ENCODE measurements at places on chromosomes 6 and 20.

DNA sequence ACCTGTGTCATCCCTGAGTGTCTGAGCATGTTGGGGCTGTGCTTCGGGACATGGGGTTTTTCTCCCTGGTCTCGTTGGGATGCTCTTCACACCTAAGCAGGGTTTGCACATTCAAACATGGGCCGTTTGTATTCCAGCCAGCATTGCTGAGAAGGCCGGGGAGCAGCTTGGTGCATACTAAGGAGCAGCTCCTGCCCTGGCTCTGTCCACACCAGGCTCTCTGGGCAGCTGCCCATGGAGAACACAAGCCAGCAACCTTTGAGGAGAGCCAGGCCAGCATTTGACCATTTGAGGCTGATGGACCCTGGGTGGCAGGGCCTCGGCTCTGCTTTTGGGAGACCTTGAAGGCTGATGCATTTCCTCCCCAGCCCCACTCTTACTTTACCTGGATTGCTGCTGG, 92.1 kb downstream of the PHACTR3 start:
- DNase-seq: no peak

DNA sequence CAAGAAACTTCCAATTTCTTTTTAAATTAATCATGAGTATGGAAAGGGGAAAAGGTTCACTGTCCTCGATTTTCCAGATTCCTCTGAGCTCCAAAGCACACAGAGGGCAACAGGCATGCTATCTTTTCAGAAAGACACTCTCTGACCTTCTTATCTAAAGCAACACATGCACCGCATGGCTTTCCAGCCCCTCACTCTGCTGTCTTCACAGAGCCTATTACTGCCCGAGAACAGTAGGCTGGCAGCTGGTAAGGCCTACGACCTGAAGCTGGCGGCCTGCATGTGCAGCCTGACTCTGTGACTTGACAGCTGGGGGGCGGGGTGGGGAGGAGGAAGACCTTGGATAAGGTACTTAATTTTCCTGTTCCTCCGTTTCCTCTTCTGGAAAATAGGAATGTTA, 86.3 kb downstream of the ELOVL4 start:
- no peak for DNase-seq

GRCh38 chr6:70819646-70820045, 137.2 kb downstream of the B3GAT2 start:
- DNase-seq: no peak

DNA sequence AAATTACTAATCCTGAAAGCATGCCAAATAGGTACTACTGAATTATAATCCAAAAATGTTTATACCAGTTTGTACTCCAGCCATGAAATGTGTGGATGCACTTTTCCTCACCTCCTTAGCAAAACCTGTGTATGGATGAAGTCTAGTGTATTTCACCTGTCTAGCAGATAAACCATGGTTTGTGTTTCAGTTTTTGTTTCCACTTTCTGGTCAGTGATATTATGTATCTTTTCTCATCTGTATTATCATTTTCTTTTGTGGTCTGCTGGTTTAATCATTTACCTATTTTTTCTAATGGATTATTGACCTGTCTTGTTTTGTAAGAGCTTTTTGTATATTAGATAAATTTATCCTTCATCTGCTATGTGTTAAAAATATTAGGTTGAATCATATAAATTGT, 41.0 kb upstream of the TMEM217 start:
- peak; percentile 49 for DNase-seq

DNA sequence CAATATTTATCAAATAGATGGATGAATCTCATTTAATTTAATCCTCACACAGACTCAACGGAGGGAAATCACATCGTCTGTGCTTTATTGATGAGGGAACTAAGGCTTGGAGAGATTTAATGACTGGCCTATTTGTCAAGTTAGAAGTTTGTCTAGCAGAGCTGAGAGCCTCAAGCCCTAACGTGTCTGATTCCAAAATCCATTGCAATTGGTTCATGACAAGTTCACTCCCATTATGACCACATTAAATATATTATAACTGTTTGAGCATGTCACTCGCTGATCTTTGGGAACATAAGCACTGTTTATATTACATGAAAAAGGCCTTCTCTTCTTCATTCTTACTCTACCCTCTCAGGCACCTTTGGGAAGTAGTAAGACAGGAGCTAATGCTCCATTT, 89.4 kb upstream of the SIRPA start:
- no peak for DNase-seq

DNA sequence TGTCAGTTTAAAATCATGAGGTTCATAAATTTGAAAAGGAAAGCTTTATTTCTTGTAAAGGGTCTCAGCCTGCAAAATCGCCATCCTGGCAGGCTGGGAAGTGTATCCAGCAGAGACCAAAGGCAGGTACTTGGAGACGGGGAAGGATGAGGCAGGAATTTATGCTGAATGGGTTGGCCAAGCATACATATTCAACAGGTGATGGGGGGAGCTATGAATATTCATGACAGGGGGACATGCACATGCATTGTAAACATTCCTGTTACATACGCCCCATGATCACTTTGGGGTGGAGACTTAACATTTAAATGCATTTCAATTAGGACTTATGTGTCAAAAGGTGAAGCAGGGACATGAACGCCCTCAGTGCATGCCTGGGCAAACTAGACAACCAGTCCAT, 9.8 kb upstream of the SLC22A1 start:
- no peak for DNase-seq

GRCh38 chr6:151763303-151763702, 44.2 kb upstream of the ESR1 start:
- DNase-seq: no peak

- DNase-seq: no peak
These were observed 16.8 kb upstream of the CDH22 start for GRCh38 chr20:46324960-46325703.

DNA sequence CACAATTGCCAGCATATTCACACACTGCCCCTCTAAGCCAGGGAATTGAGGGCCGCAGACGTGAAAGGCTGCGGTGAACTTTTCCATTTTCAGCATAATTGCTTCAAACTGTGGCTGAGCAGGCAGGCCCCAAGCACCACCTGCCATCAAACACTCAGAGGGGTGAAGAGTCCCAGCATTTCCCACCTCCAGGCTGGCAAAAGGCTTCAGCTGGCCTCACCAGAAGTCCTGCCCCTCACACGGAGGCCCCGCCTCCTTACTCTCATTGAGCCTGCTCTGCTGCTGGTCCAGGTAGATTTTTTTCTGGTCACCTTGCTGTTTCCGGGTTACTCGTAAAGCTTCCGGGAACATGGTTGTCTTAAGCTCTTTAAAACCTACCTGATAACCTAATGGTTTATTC, 52.0 kb upstream of the PRELID3B start:
- no peak for DNase-seq

- no peak for DNase-seq
These were observed 125.0 kb downstream of the ZDHHC14 start for GRCh38 chr6:157505912-157506491.

DNA sequence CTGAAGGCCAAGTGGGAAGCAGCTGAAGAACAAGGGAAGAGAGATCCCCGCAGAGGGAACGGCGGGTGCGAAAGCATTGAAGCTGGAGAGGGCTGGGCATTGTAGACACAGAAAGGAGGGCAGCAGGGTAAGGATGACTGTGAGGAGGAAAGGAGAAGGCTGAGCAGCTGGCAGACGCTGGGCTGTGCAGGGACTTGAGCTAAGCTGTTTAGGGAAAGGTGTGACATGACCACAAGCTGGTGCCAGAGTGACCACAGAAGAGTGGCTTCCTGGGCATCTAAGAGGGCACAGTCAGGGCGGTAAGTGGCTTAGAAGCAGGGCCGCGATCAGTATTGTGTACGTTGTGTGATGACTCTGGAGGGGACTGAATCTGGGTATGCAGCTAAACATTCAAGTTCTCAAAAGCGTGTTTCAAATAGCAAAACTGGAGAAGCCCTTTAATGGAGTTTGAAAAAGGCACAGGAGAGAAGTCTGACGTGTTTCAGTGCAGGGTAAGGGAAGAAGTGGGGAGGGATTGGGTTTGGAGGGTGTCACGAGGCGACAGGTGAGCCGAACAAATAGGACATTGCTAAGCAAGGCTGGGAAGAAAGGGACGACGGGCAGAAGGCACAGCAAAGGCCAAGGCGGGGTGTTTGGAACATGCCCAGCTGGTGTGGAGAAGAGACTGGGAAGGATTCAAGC, 46.1 kb upstream of the ARFGEF2 start:
- DNase-seq: no peak

DNA sequence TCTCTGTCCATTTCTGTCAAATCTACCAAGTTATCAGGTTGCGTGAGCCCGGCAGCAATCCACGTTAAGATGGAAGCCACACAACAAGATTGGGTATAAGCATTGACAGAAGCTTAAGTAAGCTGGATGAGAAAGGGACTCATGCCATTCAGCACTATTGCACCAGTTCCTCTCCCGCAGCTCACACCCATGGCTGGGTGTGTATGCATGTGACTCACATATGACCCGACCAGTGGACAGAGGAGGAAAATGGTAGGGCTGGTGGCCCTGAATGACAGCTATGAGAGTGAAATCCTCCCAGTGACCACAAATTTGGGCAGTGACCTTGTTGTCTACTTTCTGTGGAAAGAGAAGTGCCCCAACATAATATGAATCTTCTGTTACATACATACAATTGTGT, 113.5 kb downstream of the OTOR start:
- no peak for DNase-seq

DNA sequence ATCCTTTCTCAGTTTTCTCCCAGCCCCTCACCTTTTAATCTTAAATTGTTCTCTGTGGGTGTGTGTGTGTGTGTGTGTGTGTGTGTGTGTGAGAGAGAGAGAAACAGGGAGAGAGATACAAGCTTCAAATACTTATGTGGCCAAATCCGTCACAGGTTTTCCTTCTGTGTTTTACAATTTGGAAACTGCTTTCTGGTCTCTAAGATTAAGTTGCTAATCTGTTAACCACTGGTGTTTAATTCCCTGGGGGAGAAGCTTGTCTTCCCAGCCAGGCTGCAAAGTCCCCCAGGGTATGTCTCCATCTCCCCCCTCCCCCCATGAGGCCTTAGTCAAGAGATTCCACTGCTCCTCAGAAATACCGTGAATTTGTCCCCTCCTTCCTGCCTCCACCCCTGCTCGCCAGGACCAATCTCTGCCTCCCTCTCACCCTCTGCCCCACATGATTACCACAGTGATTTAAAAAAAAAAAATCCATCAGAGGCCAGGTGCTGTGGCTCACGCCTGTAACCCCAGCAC, 49.0 kb downstream of the RIPOR3 start:
- no peak for DNase-seq

- DNase-seq: no peak
These were observed 257.1 kb downstream of the ADGB start for GRCh38 chr6:146855889-146856288.

DNA sequence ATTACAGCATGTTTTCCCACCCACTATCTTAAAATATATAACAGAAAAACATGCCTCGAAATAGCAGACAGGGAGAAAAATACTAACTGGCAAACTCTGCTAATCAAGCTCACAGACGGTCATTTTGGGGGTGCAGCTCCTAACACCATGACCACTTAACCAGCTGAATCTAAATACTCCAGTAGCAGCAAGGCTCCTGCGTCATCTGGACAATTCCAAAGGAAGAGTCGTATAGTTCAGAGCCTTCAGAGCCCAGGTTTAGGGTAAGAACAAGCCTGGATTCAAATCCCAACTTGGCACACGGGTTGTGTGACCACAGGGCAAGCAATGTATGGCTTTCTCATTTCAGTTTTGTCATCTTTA, 81.3 kb upstream of the COL21A1 start:
- DNase-seq: no peak

GRCh38 chr6:156953479-156954146, 176.4 kb downstream of the ARID1B start:
- DNase-seq: peak; percentile 41

GRCh38 chr20:533526-533925, 10.1 kb downstream of the CSNK2A1 start:
- no peak for DNase-seq

- no peak for DNase-seq
These were observed 84.6 kb upstream of the TCF21 start for GRCh38 chr6:133804265-133804664.

GRCh38 chr6:39958947-39959346, 24.7 kb upstream of the MOCS1 start:
- no peak for DNase-seq

DNA sequence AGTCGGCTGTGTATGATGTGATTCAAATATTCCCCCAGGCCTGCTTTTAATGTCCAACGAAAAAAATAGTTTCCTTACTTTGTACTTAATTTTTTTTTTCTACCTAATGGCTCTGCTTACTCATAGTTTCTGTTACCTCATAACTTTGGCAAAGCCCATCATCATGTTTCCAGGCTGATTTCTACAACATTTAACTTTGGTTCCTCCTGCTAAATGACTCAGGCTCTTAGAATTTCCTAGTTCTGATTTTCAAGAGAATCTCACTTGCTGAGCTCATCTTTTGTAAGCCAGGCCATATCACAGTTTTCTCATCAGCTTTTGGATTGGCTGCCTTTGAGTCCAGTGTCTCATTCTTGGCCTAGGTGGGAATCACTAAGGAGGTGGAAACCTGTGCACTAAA, 323.1 kb downstream of the HDGFL1 start:
- no peak for DNase-seq

- no peak for DNase-seq
These were observed 497.0 kb downstream of the BTBD3 start for GRCh38 chr20:12414446-12415274.

GRCh38 chr6:122404444-122404843, 5.0 kb downstream of the HSF2 start:
- no peak for DNase-seq

- no peak for DNase-seq
These were observed 50.0 kb downstream of the SASH1 start for GRCh38 chr6:148392671-148393070.

Data from GM10248 (cell line).